ENCODE measurements at places on chromosomes 7 and 10.
A peak's percentile ranks its signal among the peaks of the same experiment; 100 is the strongest.

DNA sequence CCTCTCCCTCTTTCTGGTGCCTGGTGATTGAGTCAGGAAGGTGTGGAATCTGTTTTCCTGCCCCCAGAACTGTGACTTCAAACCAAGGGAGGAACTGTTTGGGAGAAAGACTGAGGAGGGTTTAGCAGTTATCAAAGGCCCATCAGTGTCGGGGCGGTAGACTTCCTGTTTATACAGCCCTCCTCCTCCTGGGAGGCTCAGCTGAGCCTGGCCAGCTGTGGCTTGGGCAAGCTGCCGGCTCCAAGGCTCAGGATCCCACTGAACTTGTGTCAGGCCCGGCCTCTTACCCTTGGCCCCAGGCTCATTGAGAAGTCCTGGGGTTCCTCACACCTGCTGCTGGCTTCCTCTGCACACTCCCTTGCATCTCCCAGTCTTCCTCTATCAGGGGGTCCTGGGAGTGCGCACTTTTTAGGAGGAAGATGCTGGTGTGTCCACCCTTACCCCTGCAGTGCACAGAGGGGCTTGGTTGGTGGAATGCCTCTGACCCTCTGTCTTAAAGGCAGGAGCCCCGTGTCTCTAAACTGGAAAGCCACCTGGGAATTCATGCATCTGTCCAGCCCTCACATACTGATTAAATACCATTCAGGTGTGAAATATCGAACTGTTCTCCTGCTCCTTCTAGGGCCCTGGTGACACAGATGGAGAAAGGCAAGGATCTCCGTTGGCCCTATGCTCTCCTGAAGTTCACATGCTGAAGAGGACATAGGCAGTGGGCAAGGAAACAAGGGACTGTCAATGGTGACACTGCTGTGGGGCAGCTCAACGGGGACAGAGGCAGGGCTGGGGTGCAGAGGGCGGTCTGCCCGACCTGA lies 32.4 kb downstream of the CXCL12 start:
- no peak for DNase-seq

- no peak for DNase-seq
These were observed 35.5 kb downstream of the ARL4A start for GRCh38 chr7:12722636-12723605.

DNA sequence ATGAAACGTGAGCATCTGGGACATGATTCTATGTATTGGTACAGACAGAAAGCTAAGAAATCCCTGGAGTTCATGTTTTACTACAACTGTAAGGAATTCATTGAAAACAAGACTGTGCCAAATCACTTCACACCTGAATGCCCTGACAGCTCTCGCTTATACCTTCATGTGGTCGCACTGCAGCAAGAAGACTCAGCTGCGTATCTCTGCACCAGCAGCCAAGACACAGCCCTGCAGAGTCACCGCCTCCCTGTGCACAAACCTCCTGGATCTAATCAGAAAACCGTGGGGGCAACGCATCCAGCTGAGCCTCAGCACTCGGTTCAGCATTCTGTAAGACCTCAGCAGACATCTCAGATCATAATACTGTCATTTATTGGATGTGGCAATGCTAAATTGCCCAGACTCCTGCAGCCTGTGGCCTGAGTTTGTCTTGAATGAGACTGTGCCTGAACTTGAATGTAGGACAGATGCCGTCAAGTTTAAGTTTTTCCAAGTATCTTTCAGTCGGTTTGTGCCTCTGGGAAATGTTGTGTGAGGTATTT lies 41.5 kb upstream of the PRSS58 start:
- DNase-seq: no peak

DNA sequence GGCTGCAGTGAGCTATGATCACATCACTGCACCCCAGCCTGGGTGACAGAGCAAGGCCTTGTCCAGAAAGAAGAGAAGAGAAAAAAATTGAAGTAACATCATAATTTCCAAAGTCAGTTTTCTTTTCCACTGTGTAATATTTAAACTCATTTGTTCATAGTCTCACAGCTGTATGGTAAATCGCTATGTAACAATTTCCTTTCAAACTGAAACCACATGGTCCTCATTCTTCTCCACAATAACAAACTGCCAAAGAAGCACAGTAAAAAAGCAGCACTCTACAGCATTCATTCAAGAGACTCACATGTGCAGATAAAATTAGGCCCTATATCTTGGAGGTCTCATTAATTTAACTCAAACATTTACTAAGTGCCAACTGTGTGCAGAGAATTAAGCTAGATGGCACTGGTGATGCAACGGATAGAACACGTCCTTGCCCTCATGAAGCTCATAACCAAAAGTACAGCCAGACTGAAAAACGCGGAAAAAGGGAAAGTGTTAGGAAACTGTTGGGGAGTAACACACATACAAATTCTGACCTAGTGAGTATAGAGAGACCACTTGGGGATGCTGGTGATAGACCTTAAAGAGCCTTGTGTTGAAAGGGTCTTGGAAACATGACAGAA lies 174.0 kb upstream of the KCTD7 start:
- DNase-seq: no peak

DNA sequence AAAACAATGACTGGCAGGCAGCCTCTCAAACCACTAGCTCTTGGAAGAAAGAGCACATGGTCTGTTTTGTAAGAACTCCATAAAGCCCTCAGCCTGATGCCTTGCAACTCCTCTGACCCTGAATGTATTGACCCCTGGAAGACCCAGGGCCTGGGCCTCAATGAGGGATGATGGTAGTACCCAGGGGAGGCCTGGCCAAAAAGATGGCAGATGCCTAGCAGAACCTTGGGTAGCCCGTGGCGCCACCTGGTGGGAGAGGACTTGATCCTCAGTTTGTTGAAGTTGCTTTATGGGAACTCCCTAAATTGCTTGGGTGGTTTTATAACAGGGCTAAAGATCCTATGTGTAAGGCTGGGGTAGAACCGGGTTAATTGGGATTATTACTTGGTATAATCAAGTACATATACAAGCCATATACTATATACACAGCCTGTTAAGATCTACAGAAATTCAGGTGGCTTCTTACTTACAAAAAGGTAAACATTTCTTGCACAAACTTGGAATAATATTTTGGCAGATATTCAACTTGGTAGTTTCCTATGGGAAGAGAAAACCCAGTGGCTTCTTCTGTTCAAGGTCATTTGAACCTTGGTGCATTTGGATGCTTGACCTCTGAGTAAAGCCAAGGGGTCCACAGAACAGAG lies 95.8 kb upstream of the CACUL1 start:
- DNase-seq: peak; percentile 79

- DNase-seq: no peak
These were observed 56.9 kb upstream of the FHIP2A start for GRCh38 chr10:114764656-114765055.

GRCh38 chr7:134966691-134967090 lies 19.6 kb upstream of the AGBL3 start:
- no peak for DNase-seq

DNA sequence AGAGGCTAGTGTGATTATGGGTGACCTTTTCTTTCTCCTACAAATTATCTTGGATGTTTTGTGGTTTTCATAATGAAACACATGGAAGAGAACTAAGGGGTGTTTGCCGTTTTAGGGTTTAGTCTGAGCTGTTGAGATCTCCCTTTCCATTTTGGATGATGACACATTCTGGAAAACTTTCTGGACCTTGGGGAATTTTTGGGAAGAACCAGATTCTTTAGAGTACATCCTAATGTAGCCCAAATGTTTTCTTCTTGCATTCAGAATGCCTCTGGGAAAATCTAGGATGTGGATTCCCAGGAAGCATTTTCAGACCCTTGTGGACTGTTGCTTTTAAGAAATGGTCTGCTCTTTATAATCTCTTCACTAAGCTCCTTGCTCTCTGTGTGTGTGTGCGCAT lies 165.7 kb downstream of the SORCS3 start:
- no peak for DNase-seq

- no peak for DNase-seq
These were observed 28.4 kb upstream of the CDHR3 start for GRCh38 chr7:105934572-105935185.

DNA sequence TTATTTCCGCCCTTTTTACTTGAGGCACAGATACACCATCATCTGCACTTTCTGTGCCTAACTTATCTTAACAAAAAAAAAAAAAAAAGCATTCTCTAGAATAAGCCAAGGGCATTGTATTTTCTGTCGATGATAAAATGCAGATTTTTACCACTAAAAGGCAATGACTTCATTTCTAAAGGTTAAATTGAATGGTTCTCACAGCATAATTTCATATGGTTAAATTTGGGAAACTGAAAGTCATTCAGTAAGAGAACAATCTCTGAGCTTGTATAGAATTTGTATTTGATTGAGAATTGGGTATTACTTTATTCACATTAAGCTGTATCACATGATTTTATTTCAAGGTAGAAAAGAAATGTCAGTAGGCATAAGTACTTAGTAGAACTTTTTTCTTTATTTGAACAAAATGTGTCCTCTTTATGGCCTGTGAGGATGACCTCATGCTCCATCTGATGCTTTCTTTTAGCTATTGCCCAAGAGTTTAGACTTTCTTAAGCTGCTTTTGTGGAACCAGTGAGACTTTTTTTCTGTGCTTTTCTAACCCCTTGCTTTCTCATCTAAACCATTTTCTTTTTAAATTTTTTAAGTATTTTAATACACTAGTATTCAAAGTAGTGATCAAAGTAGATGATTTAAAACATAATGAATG lies 110.3 kb downstream of the LRRC4 start:
- DNase-seq: no peak

DNA sequence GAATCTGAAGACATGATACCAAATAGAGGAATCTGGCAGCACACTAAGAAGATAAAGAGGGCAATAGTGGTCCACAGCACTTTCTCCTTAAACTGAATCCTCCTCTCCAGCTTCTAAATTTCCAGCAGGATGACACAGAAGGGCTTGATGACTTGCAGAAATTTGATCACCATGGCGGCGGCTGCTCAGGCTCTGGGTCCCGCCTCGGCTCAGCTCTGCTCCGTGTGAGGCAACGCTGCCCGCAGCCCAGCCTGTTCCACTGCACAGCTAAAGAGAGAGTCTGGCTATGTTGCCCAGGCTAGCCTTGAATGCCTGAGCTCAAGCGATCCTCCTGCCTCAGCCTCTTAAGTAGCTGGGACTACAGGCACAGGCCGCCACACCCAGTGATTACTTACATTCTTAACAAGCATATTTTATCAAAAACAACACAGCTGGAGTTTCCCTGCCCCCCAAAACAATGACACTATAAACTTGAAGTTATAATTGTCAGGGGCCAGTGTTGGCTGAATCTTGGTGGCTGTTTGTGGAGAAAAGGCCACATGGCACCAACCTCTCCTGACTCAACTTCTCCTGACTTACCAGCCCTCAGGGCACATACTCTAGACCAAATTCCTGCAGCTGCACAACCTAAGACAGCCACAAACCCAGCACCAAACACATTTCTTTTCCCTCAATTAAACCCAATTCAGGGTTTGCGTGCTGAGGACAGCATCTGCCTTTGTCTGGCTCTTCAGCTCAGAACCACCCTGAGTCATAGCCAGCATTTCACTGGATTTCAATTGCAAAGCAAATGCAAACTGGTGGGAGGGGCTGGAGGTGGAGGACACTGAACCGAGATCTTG lies 11.6 kb upstream of the TNPO3 start:
- DNase-seq: no peak

- DNase-seq: no peak
These were observed 73.4 kb upstream of the PDCD4 start for GRCh38 chr10:110798340-110798739.

DNA sequence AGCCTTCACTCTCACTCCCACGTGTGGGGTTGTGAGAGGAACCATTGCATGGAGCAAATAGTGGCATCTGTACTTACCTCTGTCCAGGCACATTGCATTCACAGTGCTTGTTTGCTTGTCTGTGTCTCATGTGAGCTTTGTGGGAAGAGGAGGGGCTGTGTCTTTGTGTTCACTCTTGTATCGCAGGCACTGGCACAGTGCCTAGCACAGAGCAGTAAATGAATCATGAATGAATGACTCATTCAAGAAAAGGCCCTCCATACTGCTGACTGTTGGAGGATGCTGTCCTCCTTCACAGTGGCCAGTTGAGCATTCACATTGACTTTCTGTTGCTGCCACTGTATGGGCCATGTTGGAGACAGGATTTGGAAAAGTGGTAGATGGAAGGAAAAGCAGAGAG lies 125.3 kb downstream of the SORCS3 start:
- no peak for DNase-seq

DNA sequence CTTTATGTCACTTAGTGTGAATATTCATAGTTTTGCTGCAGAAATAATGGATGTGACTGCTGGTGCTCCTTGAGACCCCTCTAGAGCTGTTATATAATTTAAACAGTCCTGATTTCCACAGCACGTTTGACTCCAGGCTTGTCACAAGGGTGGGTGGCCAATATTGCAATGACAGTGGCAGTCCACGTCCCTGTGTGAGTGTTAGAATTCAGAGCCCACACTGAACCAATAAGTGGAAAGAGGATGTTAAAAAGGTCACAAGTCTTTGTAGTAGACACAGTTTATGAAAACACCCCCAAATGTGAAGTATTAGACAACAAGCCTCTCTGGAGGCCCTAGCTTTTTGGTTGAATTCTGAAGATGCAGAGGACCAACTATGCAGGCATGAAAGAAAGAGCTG lies 2.0 kb downstream of the PPP1R17 start:
- DNase-seq: no peak

GRCh38 chr10:118259288-118259906 lies 82.7 kb downstream of the FAM204A start:
- DNase-seq: peak; percentile 7

GRCh38 chr10:78181381-78182055 lies 147.9 kb downstream of the RPS24 start:
- no peak for DNase-seq

DNA sequence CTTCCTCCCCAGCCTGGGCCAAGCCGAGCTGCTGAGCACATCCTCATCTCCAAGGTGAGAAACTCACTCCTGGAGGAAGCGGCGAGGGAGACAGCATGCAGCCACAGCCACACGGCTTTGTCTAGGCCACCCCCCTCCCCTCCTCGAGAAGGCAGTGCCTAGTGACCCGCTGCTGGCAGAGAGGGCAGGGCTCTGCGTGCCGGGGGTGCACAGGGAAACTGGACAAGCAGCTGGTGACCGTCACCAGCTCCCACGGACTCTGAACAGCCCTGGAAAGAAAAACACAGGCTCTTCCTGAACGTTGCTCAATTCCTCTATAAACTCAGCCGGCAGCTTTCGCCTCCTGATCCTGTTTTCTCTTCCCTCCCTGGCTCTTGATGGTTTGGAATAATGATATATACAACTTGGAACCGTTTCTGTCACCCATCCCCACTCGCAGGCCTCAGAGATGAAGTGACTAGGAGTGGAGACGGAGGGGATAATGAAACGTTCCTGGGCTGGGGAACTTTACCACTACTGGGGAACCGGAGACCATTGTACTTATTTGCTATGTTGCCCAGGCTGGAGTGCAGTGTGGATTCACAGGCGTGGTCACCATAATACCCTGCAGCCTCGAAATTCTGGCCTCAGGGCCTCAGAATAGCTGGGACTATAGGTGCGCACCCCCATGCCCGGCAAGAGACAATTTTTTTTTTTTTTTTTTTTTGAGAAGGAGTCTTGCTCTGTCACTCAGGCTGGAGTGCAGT lies 19.3 kb downstream of the PAPOLB start:
- no peak for DNase-seq

Data from stimulated activated CD8-positive, alpha-beta memory T cell treated with anti-CD3 and anti-CD28 coated beads, Interleukin-2, amount 100 ng/mL, for 48 hours (primary cell).